ENCODE measurements at places on chromosomes 1 and 21.

DNA sequence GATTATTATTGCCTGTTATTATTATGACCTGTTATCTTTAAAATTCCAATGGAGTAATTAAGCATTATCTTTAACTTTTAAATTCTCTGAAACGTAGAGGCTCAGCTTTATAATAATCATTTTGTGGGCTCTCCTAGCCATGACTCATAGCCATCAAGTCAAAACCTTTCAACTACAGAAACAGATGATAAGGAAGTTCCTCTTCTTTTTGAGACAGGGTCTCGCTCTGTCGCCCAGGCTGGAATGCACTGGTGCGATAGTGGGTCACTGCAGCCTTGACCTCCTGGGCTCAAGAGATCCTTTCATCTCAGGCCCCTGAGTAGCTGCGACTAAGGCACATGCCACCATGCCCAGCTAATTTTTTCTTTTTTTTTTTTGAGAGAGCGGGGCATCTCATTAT is 43.5 kb downstream of the CHML start:
- DNase-seq = no peak

DNA sequence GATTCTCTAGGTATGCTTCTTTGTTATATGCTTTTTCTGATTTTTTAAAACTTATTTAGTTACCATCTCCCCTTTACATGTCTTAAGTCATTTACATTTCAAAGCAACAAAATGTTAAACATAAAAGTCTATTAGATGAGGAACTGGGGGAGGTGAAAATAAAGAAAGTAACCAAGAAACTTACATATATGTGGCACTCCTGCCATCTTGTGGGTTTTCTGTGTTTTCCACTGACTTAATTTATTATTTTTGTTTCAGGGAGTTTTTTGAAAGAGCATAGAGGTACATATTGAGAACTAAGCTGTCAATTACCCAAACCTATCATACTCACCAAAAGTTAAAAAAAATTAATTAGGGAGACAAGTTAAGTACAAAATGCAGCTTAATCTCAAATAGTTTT is 1531.1 kb downstream of the MRPL39 start:
- DNase-seq = no peak

DNA sequence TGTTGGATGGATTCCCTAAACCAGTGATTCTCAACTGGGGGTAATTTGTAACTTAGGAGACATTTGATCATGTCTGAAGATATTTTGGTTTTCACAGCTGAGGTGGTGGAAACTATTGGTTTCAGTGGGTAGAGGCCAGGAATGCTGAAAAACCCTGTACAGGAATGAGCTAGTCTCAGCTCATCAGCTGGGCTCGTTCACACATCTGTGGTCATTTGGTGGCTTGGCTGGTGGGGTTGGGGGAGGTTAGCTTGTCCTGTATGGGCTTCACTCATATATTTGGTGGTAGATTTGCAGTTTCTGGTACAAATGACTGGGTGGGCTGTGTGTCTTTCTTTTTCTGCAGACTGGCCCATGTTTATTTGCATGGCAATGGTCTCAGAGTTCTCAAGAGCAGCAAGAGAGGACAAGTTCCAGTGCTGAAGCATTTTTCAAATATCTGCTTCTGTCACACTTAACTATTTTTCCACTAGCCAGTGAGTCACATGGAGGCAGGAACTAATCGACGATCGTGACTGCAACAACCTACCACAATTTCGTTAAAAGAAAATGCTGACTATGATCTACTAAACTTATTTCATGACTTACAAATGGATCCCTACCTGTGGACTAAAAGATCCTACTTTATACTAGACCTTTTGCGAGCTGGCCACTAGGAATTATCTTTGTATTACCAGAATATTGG is 321.7 kb upstream of the PLXNA2 start:
- no peak for DNase-seq

GRCh38 chr1:228415853-228416216 is 826 bp downstream of the TRIM17 start:
- no peak for DNase-seq

GRCh38 chr21:39441502-39442475 is 3.8 kb downstream of the LCA5L start:
- DNase-seq = peak; percentile 5

- DNase-seq = no peak
Measured at GRCh38 chr1:42767510-42768000, 506 bp downstream of the C1orf50 start.

DNA sequence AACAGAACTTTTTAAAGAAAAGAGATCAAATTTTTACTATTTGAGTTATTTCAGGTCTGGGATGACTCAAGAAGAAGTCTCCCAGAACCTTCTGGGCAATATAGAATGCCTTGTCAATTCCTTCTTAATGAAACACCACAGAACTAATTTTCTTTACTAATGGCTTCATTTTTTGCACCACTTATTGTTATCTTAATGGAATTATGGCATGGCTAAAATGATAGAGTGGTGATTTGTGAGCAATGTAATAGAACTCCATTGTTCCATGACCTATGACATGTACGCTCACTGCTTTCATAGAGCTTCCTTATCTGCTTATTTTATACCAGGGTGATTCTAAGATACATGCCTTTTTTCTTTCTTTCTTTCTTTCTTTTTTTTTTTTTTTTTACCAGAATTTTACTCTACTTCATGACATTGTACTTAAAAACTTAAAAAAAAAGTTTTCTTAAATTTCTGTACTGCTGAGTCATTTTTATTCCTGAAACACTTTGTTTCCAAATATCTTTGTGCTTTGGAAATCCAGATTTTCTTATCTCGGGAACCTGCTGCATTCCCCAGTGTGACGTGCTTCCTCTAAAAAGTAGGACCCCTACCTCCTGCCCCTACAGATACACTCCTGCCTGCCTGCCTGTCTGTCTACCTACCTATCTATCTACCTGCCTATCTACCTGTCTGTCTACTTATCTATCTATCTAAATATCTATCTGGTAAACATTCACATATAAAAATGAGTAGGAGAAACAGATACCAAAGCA is 284.9 kb downstream of the PBX1 start:
- no peak for DNase-seq

DNA sequence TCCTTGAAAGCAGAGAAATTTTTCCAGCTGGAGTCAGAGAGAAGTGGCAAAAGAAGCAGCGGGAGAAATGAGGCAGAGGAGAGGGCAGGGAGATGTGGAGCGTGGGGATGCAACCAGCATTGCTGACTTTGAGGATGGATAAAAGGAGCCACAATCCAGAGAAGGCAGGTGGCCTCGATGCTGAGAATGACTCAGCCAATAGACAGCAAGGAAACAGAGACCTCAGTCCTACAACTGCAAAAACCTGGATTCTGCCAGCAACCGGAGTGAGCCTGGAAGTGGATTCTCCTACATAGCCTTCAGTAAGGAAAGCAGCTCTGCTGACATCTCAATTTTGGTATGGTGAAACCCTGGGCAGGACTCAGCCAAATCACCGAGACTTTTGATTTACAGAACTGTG is 128.9 kb upstream of the ATP1B1 start:
- no peak for DNase-seq

GRCh38 chr1:40413527-40414252 is 36.6 kb upstream of the ZFP69B start:
- DNase-seq = no peak

GRCh38 chr1:51623450-51623849 is 6.6 kb downstream of the OSBPL9 start:
- DNase-seq = no peak

DNA sequence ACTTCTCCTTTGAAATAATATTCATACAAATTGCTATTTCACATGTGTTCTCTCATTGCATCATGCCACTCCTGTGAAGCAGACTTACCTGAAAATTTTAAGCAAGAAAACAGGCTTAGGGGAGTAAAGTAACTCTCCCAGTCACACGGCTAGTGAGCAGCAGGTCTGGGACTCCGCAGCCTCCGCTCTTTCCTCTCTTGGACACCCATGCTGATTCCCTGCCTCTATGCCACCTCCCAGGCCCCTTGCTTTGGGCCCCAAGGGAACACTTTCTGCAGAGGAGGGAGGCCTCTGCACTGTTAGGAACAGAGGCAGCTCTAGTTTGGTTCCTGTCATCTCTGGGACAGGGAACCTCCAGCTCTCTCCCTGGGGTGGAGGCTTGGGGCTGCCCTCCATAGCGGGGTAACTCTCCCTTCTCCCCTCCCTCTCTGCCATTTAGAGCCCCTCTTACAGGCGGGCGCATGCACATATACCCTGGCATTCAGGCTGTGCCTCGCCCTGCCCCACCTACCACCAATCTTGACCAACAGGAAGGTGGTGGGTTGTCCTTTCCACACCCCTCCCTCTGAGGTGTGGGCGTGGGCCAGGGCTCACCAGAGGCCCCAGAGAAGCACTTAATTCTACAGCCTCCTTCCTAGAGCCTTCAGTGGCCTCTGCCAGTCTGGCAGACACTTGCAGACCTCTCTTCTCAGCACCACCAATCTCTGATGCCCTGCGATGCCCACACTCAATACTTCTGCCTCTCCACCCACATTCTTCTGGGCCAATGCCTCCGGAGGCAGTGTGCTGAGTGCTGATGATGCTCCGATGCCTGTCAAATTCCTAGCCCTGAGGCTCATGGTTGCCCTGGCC is at the start of gene RXFP4:
TSS of gene RXFP4 (plus strand) at position 646 of the 852 bp plus-strand sequence. CDS start at position 718, 72 bp downstream.
- no peak for DNase-seq

- no peak for DNase-seq
Measured at GRCh38 chr21:25191141-25191540, 416.1 kb downstream of the MRPL39 start.

- DNase-seq = no peak
Measured at GRCh38 chr1:153624965-153625611, 2.2 kb downstream of the S100A13 start.

GRCh38 chr1:173853074-173853473 is 14.7 kb downstream of the GAS5 start:
- no peak for DNase-seq

DNA sequence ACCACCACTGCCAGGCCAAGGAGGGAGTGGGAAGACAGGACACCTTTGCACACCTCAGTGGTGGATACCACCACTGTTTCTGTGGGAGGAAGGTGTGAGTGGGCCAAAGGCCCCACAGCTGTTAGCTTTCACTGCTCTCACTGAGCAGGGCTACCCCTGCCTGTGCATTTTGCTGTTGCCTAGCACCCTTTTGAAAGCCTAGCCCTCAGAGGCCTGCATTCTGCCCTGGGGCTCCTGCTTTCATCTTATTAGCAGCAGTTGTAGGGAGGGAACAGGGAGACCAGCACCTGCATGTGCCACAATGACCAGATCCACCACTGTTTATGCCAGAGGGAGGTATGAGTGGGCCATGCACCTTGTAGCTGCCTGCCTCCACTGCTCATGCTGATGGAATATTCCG is 110.9 kb upstream of the C21orf91 start:
- DNase-seq = no peak

- DNase-seq = peak; percentile 8
Measured at GRCh38 chr1:40232444-40232843, 15.3 kb upstream of the TMCO2 start.

- DNase-seq = no peak
Measured at GRCh38 chr21:33169359-33169758, 60.4 kb upstream of the IFNAR2 start.

DNA sequence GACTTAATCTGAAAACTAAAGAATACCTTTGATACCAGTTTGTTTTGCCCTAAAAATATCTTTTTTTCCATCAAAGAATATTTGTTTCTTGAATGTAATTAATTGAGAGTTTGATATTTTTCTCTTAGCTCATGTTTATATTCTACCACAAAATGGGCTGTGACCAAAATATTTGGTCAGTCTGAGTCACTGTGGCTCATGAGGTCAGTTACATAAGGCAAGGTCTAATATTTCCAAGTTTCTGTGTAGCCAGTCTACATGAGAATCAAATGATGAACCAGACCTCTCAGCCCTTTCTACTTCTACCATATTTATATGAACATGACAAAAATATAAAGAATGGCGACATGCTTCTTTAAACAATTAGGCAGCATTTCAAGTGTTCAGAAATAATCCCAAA is 83.0 kb upstream of the IVNS1ABP start:
- DNase-seq = no peak

- DNase-seq = no peak
Measured at GRCh38 chr1:109912214-109912861, 1.7 kb downstream of the CSF1 start.

GRCh38 chr21:33202464-33203363 is 27.0 kb upstream of the IFNAR2 start:
- DNase-seq = no peak

DNA sequence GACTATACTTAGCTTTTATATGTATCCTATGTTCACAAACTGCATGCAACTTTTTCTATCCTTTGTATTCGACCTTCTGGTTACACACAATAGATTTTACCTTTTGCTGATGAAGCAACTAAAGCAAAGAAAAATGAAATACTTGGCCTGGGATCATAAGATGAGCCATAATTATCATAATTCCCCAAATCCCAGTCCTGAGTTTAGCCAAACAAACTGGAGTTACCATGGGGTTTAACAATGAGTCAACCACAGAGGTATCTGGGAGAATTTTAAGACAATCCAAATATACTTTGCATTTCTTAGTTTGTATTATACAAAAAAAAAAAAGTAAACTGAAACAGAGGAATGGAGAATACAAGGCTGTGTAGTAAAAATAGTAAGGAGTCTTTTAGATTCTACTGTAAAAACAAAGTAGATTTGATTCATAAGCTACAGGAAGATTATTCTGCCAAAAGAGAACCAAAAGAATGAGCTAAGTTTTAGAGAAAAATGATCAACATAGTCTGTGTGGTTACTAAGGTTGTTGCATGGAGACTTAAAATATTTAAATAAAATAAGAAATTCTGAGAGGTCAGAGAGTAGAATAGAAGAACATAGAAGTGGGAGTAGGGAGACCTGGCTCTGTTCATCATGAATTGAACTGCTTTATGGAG is 60.4 kb upstream of the GORAB start:
- no peak for DNase-seq

DNA sequence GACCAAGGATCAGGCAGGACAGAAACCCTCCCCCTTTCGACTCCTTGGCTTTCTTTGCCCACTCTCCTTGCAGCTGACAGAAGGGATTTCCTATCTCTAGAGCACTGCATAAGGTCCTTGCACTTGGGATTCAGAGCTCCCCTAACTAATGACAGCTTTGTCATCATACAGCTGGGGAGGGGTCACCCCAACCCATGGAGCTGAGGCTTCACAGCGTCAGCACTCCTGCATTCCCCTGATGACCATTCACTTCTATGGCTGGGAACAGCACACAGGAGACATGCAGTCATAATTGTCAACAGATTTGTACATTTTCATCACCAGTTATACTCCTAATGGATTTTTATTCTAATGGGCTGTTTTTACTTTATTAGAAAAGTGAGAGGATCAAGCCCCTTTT is 161.7 kb upstream of the C1orf87 start:
- DNase-seq = no peak

DNA sequence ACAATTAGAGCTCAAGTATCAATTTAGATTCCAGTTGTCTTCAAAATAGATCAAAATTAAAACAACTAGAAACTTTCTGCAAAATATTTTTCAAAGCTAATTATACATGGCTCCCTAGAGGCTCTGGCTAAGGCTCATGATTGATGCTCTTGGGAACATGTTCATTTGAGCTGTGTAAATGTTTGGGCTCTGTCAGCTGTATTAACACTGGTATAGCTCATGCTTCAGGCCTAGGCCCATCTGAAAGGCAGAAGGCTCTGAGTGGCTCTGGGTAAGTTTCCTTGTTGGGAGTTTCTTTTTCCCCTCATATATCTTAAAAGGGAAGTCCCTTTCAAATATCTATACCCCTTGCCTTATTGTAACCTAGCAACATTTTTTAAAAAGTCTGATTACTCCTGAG is 81.3 kb downstream of the UROD start:
- no peak for DNase-seq

- DNase-seq = no peak
Measured at GRCh38 chr1:221150996-221151395, 271.8 kb downstream of the HLX start.
